ENCODE measurements at places on chromosomes 3 and 15.

- DNase-seq, result no peak
Measured at GRCh38 chr3:52925405-52926313, 28.3 kb upstream of the STIMATE start.

DNA sequence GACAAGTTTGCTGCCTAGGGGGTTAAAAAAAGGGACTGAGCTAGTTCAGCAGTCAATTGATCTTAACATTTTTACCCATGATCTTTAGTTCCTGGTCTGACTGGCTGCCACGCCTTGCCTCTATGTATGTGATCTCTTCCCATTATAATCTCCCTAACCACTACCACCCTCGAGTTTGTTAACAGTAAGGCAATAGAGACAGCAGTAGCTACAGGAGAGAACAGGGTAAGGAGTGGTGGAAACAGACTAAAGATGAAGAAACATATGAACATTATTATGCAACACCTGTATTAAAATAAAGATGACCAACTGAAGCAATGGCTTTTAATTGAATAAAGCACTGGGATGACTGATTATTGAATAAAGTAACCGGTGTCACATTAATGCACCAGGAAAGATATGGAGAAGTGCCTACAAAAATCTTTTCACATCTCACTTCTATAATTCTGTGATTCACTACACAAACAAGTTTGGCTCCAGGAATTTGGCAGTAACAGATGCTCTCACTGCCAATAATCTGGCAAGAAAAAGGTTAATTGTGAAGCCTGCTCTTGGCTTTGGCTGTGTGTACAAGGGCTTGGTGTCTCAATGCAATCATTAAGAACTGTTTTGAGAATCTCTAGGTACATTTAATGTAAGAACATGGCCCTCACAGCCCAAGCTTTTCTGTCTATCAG, 95.7 kb downstream of the HHLA2 start:
- DNase-seq, result no peak

- no peak for DNase-seq
Measured at GRCh38 chr3:108018552-108018951, 72.3 kb downstream of the CD47 start.

GRCh38 chr15:48096355-48096786, 24.4 kb upstream of the SLC24A5 start:
- DNase-seq, result no peak

GRCh38 chr3:104628185-104628789, 738.4 kb upstream of the ALCAM start:
- peak; percentile 20 for DNase-seq

GRCh38 chr3:167100200-167100599, 279.9 kb downstream of the ZBBX start:
- DNase-seq, result no peak

GRCh38 chr15:81959196-81959595, 86.6 kb downstream of the MEX3B start:
- DNase-seq, result no peak

DNA sequence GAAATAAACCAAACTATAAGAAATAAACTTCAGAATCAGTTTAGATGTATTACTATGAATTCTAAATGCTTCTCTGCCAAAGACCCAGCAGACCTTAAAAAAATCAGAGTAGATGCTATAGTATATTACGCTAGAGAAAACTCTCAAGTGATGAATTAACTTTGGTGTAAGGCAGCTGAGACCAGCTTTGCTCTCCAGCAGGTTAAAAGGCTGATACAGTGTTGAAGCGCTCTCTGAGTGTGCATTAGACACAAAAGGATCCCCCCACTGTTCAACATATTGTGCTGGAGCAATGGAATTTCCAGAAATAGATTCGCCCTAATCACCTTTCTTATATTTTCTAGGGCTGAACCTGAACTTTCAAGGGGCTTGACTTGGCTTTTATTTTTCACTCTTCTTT, 190.0 kb downstream of the EFHB start:
- DNase-seq, result no peak
